ENCODE measurements at places on chromosomes 5 and 9.

- no peak for DNase-seq
Observed at GRCh38 chr9:68780720-68781119, 75.7 kb downstream of the PIP5K1B start.

GRCh38 chr9:6449645-6450044 is 36.6 kb downstream of the UHRF2 start:
- no peak for DNase-seq

GRCh38 chr9:72271613-72272478 is 93.2 kb downstream of the ZFAND5 start:
- DNase-seq = peak; percentile 20

DNA sequence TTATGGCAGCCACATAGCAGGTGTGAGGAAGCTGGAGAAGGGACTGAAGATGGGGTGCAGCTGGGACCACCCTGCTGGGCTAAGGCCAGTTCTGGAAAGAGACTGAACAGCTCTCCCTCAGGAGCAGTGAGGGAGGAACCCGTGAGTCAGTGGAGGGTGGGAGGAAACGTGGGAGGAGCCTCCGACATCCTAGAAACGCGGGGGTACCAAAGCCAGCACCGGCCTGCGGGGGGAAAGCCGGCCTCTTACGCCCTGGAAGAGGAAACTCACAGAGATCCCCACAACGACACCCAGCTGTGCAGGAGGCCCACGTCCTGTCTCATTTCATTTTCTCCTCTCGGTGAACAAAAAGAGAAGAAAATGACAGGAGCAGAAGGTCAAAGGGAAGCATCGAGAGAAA is 185.8 kb upstream of the IRX4 start:
- DNase-seq = no peak

GRCh38 chr5:3659907-3660306 is 64.3 kb downstream of the IRX1 start:
- DNase-seq = no peak

DNA sequence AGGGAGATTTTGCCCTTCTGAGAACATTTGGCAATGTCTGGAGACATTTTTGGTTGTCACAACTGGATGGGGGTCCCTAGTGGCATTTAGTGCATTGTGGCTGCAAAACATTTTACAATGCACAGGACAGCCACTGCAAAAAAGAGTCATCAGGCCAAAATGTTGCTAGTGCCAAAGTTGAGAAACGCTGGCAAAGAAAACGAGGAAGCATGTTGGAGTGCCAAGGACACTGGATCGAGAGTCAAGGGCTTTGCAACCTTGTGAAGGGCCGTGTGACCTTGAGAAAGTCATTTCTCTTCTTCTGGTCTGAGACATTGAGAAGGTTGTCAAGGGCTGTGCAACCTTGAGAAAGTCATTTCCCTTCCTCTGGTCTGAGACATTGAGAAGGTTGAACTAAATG is 45.7 kb upstream of the FRRS1L start:
- DNase-seq = no peak

DNA sequence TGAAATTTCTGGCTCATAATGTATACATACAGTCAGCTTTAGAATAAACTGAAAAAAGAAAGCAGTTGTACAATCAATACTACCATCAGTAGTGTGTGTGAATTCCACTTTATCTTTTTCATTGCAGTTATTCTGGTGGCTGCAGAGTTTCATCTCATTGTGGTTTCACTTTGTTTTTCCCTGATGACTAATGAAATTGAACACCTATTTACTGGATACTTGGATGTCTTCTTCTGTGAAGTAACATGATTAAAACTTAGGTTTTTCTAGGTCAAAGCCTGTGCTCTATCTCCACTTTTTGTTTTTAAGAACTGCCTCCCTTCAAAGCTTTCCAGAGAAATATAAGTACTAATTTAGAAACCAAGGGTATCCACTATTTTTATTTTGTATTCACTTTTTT is 174.3 kb downstream of the TRPM3 start:
- no peak for DNase-seq

- DNase-seq = peak; percentile 42
Observed at GRCh38 chr5:67166460-67167285, 29.9 kb downstream of the CD180 start.

GRCh38 chr5:36198281-36198680 is 43.4 kb downstream of the NADK2 start:
- no peak for DNase-seq

GRCh38 chr5:83034036-83034435 is 43.2 kb downstream of the TMEM167A start:
- DNase-seq = no peak

- DNase-seq = no peak
Observed at GRCh38 chr5:58077416-58077815, 382.5 kb downstream of the PLK2 start.

GRCh38 chr5:79642210-79642609 is 30.0 kb downstream of the TENT2 start:
- DNase-seq = no peak

- DNase-seq = no peak
Observed at GRCh38 chr5:79736528-79737514, 47.2 kb downstream of the CMYA5 start.

GRCh38 chr5:850511-851006 is at the start of gene ZDHHC11:
Gene ZDHHC11, minus strand, starts transcription at chr5:850986. Its CDS starts 384 bp downstream, at chr5:850602.
- no peak for DNase-seq

GRCh38 chr9:126965541-126966428 is 51.2 kb downstream of the RALGPS1 start:
- DNase-seq = peak; percentile 19

GRCh38 chr5:179874136-179874535 is 15.5 kb upstream of the MRNIP start:
- no peak for DNase-seq

DNA sequence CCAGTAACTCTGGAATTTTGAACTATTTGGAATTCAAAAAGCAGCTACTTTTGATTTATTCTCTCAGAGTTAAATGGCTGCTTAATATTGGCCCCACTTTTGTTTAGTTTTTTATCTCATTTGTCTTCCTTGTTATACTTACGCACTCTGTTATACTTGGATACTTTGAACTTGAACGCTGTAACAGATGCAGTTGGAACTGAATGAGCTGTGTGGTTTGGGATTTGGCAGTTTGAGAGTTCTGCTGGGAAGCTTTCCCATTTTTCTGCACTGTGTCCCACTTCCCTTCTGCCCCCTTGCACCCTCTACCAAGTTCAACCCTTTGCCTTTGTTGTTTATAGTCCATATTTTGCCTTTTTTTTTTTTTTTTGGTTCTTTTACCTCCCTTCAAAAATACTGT is 3.8 kb downstream of the RHOBTB3 start:
- no peak for DNase-seq

DNA sequence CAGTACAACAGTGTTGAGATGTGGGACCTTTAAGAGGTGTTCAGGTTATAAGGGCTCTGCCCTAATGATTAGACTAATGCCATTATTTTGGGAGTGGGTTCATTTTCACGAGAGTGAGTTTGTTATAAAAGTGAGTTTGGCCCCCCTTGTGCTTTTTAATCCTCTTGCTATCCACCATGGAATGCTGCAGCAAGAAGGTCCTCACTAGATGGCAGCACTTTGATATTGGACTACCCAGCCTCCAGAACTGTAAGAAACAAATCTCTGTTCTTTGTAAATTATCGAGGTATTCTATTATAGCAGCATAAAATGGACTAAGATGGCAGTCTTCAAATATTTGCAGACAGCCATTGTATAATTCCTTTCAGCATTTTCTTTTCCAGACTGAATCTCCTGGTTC is 212.4 kb downstream of the LRRC70 start:
- DNase-seq = no peak

- no peak for DNase-seq
Observed at GRCh38 chr5:135985951-135986350, 31.2 kb upstream of the LECT2 start.

DNA sequence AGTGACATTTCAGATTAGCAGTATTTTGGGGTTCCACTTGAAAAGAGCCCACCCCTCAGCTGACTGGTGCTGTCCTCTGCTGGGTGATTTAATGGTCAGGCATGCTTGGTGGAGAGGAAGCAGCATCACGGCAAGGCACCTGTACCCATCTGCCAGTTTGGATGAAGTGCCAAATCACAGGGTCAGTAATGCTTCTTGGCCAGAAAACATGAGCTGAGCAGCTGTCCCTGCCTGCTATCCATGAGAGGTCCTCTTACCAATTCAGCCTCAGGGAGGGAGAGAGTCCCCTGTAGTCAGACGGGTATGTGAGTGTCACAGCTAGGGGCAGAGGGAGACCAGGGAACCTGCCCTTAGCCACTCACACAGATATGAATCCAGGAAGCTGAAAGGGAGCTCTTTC is 137.9 kb downstream of the SEC61B start:
- no peak for DNase-seq

DNA sequence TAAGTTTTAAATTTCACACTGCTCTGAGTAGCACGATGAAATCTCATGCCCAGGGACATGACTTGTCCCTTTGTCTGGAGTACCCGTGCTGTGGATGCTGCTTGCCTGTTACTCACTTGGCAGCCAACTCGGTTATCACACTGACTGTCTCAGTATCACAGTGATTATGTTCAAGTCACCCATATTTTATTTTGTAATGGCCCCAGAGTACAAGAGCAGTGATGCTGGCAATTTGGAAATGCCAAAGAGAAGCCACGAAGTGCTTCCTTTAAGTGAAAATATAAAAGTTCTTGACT is 22.8 kb upstream of the SCGB3A2 start:
- no peak for DNase-seq

DNA sequence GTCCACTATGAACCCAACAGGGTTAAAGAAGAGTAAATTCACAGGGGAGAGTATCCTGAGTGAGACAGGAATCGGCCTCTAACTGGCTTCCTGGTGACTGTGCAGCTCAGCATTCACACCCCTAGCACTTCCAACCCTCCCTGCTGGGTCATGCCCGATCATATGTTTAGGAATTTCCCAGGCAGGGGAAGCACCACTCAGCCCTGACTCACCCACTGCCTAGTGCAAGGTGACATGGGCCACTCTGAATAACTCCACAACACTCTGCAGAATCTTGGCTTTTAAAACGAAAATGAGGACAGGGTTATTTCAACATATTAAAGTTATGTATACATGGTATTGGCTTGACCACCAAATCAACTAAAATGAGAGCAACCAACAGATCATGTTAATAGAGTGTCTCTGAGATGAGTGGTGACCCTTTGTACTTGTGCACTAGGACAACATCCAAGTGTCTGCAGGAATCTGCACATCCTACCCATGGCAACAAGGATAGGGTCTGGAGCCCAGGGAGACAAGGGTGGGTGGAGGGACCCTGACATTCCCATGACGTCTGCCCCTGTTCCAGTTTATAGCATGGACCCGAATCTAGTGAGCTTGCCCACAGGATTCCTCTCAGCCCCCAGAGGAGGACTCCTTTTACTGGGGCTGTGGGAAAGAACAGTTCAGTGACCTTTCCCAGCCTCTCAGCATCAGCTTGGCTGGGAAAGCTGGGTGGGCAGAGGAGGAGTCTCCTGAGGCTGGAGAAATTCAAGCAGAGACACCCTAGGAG is 485.8 kb downstream of the SEMA5A start:
- no peak for DNase-seq

DNA sequence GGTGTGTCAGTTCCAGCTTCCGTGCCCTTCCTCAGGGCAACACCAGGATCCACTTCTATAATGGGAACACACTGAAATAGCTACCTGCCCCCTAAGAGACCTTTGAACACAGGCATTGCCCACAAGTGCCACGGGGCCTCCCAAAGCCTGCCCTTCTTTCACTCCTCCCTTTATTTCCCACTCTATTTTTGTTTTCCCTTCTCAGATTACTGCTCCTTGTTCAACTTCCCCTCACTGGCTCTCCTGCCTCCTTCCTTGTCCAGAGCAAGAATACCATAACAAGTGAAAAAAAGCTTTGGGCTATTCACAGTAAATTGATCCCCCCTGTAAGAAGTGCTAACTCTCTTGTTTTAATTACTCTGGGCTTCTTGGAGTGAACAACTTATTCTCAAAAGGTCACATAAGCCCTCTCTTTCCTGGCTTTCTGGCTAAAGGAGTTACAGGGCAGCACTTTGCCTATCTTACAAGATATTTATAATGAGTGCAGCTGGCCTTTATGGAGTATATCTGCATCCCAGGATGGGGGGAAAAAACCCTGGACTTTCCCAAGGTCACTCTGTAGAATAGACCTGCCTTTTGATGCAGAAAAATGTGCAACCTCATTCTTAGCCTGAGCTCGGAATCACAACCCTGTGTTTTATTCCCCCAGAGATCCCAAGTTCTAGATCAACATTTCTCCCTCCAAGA is 11.3 kb downstream of the CTXN3 start:
- no peak for DNase-seq

GRCh38 chr5:2901511-2901910 is 150.0 kb upstream of the IRX2 start:
- DNase-seq = no peak

DNA sequence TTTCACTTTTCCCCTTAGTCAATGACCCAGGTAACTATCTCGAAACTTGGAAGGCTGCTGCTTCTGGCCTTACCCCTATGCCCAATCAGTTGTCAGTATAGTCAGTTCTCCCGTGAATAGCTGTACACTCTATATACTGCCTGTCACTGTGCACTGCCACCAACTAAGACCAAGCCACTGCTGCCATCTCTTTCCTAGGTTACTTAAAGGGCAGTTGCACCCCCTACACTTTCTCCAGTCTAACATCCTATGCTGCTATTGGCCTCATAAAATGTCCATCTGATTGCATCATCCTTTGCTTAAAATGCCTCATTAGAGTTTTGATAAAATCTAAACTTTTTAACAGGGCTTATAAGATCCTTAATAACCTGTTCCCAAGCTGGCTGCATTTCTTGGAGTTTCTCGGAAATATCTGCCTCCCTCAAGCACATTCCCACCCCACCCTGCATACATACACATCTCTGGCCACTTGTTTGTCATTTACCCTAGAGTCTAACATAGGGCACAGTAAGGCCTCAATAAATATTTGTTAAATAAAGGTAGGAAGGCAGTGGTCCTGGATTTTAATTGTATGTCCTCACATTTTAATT is 32.8 kb upstream of the TNFAIP8 start:
- no peak for DNase-seq

GRCh38 chr5:44809956-44810420 is 1.2 kb downstream of the MRPS30 start:
- DNase-seq = no peak

DNA sequence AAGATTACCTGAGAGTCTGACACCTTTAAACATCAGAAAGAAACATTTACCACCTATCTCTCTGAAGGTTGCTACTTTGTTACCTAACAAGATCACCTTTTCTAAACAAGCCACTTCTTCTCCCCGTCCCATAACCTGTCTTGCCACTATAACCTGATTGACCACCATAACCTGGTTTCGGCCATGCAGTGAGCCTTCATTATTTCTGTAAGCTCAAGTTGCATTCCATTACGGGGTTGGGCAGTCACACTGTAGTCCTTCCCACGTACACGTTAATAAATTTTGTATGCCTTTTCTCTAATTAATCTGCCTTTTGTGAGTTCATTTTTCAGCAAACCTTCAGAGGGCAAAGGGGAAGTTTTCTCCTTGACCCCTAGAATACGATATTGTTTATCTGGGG is 28.0 kb upstream of the CCNG1 start:
- no peak for DNase-seq

GRCh38 chr9:98381311-98382103 is 126.1 kb upstream of the TBC1D2 start:
- no peak for DNase-seq

- DNase-seq = no peak
Observed at GRCh38 chr9:128724744-128725211, 851 bp upstream of the ZDHHC12 start.
